ENCODE measurements at places on chromosomes 1 and 21. TPM values are rescaled to one million over a fixed set of nuclear protein-coding genes. Genes with fewer than 3 reads are reported as not detected.

EXO1 gene
- 2.5 TPM for total RNA-seq

DNA sequence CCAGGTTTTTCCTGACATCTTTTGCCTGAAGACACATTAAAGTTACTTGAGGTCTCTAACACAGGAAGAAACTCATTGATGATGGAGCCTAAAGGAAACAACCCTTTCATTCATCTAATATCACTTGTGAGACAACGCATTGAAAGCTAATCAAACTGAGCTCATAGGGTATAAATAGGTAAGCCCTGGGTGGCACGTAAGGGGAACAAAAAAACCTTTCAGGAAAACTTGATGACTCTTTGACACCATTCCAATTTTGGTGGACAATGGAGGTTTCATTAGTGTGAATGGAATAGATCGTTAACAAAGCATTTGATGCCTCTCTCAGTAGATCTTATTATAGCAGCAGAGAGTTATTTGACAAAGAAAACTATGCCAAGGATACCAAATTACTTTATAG, 80.7 kb upstream of the DUSP10 start:
- DNase-seq = no peak

DNA sequence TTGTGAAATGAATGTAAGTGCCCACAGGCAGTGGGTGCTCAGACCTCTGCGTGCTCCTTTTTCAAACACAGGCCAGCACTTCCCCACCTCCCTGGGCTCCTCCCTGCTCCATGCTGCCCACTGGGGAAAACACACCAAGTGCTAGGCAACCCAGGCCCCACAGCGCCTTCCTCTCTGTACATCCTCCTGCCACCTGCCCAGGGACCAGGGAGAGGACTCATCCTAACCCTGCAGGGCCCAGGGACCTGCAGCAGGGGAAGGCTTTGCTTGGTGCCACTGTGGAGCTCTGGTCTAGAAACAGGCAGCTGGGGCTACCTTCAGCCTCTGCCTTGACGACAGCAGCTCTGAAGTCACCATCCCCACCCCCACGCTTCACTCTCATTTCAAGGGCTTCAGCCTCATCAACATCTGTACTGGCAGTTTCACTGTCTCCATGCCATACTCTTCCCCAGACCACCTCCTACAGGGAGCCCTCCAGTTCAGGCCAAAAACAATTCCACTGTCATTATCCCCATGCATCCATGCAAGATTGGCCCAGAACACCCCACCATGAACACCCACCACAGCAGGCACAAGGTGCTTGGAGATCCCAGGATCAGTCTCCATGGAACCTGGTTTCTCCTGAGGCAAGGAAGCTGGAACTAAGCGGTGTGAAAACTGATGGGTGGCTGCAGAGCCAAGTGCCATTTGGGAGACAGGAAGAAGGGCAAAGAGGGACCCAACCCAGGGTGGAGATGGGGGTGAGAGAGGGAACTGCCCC, 1.1 kb downstream of the IGSF8 start:
- no peak for DNase-seq

GRCh38 chr1:160129046-160129445, 13.5 kb downstream of the ATP1A2 start:
- no peak for DNase-seq

DNA sequence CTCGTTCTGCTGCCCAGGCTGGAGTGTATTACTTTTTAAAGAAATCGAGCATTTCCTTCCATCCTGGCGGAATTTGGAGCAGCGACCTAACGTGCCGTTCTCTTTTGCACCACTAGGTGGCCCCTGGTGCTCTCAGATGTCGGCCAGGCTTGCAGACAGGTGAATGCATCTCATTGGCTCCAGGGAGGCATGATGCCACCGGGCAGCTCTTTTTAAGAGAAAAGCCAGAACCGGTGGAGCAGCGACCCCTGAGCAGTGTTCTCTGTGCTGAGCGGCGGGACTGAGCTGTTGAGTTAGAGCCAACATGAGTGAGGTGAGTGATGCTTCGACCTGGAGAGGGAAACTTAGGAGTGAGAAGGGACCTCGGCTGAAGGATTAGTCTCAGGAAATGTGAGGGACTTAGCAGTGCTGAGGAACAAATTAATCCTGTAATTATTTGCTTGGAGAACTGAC, at the start of gene PCP4:
Gene PCP4 (plus strand): TSS at position 241 of the 453 bp plus-strand sequence. CDS start 64 bp downstream, at position 305.
- DNase-seq = peak; percentile 71

- no peak for DNase-seq
Observed at GRCh38 chr1:175128523-175128922, 60.9 kb downstream of the TNN start.

- peak; percentile 77 for DNase-seq
Observed at GRCh38 chr1:149936170-149936991, at the start of gene MTMR11. Gene MTMR11 (minus strand): TSS chr1:149936879. CDS start chr1:149936647, 232 bp downstream.

GRCh38 chr1:103101399-103101798, 6.9 kb downstream of the COL11A1 start:
- DNase-seq = no peak

GRCh38 chr1:116119876-116120275, 8.7 kb downstream of the MAB21L3 start:
- no peak for DNase-seq
